ENCODE measurements at places on chromosomes 3 and 15.

DNA sequence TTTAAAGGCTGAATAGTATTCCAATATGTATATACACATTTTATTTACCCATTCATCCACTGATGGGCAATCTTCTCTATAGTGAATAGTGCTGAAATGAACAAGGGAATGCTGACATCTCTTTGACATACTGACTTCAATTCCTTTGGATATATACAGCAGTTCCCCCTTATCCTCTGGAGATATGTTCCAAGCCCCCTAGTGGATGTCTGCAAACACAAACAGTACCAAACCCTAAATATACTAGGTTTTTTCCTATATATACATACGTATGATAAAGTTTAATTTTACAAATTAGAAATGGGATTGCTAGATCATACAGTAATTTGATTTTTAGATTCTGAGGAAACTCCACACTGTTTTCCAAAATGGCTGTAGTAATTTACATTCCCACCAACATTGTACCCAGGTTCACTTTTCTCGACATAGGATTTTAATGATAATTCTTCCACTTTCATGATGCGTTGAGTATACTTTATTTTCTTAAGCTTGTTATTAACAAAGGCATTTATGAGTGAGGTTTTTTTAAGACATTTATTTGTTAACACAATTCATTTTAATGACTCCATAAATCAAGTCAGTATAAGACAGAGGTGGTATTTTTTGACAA lies 38.2 kb downstream of the VPS13C start:
- DNase-seq = no peak

- DNase-seq = no peak
Measured at GRCh38 chr15:63244976-63245645, 32.3 kb upstream of the APH1B start.

DNA sequence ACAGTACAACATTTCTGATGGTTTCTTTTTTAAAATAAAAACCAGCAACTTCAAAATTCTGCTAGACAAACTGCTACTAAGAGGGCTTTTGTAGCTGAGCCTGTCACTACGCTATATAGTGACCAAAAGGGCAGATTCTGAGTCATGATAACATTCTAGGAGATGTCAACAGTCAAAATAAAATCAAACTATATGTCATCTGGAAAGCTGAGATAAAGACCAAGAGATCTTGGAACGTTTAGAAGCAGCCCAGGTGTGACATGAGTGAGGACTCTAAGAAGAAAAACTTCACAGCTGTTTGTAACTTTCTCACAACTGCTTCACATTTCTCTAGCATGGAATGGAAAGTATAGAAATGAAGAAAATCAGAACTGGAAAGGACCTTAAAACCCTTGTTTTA lies 84.6 kb downstream of the FILIP1L start:
- DNase-seq = no peak

DNA sequence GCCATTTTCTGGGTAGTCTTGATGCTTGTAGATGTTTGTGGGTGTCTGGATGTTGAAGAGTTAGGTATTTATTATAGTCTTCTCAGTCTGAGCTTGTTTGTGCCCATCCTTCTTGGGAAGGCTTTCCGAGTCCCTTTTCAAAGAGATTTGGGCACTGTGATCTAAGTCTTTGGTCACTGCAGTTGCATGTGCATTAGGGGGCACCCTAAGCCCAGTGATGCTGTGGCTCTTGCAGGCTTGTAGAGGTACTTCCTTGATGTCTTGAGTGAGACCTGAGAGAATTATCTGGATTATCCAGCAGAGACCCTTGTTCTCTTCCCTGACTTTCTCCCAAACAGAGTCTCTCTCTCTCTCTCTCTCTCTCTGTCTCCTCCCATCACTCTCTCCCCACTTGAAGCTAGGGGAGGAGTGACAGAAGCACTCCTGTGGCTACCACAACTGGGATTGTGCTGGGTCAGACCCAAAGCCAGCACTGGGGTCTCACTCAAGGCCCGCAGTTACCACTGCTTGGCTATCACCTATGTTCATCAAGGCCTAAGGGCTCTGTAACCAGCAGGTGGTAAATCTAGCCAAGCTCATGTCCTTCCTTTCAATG lies 68.5 kb downstream of the TMCO5A start:
- no peak for DNase-seq

GRCh38 chr3:10373686-10374261 lies 52.9 kb upstream of the SEC13 start:
- DNase-seq = no peak

DNA sequence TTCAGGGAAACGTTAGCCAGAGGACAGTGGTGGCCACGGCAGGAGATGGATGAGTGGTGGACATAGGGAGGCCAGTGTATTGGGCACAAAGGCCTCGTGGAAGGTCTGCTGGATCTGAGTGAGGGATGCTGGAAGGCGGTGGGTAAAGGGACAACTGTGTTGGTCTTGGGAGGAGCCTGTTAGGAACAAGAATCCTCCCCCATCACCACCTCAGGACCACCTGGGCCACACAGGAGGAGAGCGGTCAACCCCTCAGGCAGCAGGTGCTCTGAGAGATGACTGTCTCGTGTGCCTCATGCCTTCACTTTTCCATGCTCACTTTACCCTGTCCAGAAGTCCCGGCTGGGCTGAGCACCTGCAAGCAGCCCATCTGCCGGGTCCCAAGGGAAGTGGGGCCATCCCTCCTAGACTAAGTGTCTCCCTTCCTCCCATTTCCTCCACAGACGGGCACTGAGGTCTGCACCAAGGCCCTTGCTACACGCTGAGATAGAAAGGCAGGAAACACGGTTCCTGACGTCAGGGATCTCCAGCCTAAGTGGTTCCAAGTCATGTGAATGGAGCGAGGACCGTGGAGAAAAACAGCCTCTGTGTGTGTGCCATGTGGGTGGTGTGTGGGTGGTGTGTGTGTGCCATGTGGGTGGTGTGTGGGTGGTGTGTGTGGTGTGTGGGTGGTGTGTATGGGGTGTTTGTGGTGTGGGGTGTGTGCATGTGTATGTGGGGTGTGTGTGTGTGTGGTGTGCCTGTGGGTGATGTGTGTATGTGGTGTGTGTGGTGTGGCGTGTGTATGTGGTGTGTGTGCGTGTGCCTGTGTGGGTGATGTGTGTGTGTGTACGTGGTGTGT lies 47.8 kb upstream of the CTSH start:
- DNase-seq = no peak

GRCh38 chr3:65883613-65884012 lies 155.1 kb downstream of the MAGI1 start:
- DNase-seq = no peak

DNA sequence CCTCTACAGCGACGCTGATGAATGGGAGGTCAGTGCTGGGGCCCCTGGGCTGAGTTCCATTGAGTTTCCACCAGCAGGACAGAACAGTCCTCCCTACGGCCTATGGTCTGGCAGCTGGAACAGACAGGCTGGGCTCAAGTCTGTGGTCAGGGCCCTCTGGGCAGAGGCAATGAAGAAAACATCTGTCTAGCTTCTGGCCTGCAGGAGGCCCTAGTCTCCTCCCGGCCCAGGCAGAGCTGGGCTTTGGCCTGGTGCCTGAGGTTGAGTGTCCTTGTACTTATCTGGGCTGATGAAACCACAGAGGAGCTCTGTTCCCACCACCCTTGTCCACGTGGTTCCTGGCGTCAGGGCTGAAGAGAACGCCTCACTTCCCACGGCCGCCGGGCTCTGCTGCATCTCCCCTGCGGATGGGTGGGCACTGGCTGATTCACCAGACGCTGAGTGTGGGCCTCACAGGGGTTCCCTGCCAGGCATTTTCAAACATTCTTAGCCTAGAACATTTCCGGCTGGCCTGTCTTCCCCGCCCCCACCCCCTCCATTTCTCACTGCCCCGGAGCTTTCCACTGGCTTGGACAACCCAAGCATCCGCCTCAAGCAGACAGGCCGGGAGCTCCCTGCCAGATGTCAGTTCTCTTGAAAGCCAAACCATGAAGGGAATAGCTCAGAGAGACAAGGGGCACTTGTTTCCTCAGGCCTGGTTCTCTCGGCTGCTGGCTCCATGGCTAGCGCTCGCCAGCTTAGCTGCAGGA lies 20.3 kb downstream of the PPCDC start:
- DNase-seq = no peak

Data from NCI-H1436 (cell line).